NCI-H774 (cell line): ENCODE measurements at places on chromosomes 6 and 20.

- no peak for DNase-seq
Observed at GRCh38 chr6:93235775-93236174, 183.6 kb downstream of the EPHA7 start.

DNA sequence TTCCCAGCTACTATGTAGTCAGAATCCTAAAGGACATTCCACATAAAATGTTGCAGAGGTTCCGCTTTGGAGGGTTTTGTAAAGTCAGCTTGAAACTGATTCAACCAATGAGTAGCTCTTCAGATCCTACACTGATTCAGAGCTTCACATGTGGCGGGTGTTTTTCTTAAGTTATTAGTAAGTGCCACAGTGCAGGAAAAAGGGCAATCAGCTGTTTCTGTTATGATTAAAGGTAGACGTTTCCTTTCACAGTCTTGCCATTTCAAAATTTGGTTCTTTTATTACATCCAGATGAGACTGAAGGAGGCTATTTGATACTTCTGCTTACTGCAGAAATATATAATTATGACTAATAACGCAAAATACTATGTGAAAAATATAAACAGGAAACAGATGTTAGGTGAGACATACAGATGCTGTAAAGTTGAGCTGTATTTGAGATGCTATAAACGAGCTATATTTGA, 443.9 kb downstream of the CDKAL1 start:
- no peak for DNase-seq

GRCh38 chr6:82017288-82017687, 230.3 kb downstream of the IBTK start:
- DNase-seq = no peak

DNA sequence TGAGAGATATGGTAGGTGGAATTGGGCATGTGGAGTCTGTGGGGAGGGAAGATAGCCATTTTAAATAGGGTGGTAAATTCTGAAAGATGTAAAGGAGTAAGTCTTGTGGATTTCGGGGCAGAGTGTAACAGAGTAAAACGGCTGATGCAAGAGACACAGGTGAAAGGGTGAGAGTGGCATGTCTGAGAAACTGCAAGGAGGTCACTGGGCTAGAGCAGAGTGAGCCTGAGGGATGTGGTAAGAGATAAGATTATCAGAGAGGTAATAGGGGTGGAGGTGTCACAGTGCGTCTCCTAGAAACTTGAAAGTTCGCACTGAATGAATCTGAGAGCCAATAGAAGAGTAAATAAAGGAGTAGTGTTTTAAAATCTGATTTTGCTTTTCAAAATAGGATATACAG, 308.1 kb downstream of the EPM2A start:
- DNase-seq = no peak

- no peak for DNase-seq
Observed at GRCh38 chr6:106509420-106510089, 119.7 kb downstream of the RTN4IP1 start.

GRCh38 chr6:15351631-15352030, 105.8 kb downstream of the JARID2 start:
- DNase-seq = no peak

DNA sequence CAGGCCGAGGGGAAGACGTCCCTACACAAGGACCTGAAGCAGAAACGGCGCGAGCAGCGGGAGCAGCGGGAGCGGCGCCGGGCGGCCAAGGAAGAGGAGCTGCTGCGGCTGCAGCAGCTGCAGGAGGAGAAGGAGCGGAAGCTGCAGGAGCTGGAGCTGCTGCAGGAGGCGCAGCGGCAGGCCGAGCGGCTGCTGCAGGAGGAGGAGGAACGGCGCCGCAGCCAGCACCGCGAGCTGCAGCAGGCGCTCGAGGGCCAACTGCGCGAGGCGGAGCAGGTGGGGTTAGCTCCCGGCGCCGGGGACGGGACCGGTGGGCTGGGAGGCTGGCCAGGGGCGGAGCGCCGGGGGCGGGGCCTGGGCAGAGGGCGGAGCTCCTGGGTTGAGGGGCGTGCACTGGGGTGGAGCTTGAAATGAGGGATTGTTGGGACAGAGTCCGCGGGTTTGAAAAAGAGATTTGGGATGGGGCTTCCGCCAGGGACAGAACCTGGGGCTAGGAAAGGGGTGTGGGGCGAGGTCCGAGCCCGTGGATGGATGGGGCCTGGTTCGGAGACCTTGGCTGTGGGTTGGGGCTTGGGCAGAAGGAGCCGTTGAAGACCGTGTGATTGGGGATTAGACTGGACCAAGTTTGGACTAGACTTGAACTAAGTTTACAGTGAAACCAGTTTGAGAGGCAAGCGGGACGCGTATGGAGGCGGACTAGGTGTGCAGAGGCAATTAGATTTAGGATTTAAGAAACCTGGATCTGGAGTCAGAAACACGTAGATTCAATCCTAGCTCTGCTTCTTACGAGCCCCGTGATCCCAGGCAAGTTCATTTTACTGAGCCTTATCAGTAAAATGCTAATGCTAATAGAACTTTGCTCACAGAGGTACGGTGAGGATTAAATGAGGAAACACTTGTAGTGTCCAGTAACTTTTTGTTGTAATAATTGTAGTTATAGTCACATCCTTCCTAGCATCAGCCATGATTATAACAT, 20.9 kb downstream of the DEF6 start:
- DNase-seq = peak; percentile 77

DNA sequence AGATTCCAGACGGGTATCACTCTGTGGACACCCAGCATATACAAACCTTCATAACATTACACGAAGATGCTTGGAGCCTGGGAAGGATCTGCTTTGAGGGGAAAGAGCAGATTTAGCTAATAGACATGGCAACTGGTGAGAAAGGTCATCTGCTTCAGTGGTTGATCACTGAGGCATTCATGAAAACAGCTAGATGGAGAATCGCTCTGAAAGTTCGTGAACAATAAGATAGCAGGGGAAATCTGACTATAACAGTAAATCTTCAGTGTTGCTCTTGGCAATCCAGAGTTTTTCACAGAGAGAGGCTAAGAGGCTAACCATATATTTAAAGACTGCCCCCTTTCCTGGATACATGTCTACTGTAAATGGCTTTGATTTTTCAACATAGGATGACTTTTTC, 245.3 kb downstream of the FARS2 start:
- no peak for DNase-seq

DNA sequence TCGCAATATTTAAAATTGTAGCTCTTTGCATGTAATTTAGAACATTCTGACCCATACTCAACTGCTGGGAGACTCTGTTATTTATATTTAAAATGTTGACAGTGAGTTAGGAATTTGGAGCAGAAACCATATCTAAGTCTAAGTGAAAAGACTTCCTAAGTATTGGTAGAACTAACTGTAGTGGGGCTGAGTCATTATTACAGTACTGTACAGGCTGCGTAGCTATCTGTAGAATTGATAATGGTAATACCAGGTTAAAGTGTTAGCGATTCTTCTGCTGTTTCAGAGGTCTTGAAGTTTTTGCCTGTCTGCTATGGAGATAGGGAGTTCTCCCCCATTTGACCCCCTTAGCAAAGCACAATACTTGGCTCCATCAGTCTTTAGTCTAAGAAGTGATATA, 3.6 kb downstream of the TOP1 start:
- no peak for DNase-seq

GRCh38 chr6:124561635-124562130, 400.6 kb upstream of the RNF217 start:
- DNase-seq = no peak

GRCh38 chr6:90087106-90087833, 193.0 kb downstream of the GJA10 start:
- no peak for DNase-seq

- DNase-seq = no peak
Observed at GRCh38 chr6:139325125-139325524, 33.3 kb upstream of the TXLNB start.

GRCh38 chr6:7254980-7255835, 57.8 kb downstream of the SSR1 start:
- DNase-seq = no peak

GRCh38 chr6:23537828-23538227, 588.2 kb upstream of the NRSN1 start:
- DNase-seq = no peak

DNA sequence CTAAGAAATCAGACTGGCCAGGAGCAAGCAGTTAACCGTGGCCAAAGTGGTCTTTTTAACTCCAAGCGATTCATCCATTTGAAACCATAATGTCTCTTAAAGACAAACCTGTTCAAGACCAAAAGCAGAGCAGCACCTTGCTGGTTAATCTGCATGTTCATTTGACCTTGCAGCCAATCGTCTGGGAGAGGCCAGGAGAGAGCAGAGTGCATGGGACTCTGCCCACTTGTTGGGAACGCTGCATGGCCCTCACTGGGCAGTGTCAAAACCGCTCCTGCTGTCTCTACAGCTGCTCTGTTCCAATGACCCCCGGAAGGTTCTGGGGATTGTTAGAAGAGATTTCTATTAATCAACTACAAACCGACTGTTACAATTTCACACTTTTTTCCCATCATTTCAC, 79.6 kb downstream of the OLIG3 start:
- DNase-seq = no peak

DNA sequence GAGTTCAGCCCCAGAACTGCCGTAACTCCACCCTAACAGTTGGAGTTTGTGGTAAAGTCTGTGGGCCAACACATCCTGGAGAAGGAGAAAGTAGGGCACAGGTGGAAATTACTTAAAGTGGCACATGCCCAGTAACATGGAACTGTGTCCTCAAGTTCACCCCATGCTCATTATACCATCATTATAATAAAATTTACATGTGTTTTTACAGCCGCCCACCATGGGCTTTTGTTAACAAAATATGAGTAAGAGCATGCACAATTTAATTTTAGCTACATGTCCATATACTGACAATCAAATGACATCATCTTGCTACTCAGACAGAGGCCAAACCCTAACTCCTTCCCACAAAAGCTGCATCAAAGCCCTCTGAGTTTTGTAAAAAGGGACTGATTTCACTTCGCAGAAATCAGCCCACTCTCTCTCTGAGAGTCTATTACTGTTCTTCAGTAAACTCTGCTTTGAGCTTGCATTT, 17.3 kb upstream of the ELOVL4 start:
- no peak for DNase-seq

DNA sequence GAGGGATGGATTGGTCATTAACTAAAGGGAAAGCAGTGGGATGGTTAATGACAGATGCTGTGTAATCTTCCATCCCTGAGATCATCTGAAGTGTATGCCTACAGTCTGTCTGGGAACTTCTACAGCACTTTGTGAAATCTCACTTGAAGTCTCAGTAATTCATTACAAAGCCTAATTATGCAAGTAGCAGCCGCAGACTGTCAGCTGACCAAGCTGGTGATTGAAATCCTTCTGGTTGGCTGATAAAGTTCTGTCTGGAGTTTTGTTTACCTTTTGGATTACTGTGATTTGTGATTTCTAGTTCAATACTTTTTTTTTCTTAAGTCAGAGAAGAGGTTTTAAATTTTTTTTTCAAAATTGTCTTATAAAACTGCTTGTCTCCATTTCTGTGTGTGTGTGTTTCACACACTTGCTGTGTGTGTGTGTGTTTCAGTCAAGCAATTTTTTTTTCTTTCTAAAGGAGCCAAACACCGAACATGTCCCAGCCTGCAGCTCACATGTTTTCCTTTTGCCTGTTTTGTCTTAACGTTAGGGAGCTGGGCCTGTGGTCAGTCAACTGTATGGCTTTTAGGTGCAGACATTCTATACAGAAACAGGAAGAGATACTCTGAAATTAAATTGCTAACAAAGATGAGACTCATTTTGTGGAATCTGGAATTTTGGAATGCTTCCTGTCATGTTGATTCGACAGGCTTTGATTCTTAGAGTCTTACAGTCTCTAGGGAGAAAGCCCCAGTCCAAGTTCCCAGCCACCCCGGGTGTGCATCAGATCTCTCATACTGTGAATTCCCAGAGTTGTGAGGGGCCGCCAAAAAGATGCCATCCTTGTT, 28.5 kb upstream of the ADGRF4 start:
- no peak for DNase-seq

DNA sequence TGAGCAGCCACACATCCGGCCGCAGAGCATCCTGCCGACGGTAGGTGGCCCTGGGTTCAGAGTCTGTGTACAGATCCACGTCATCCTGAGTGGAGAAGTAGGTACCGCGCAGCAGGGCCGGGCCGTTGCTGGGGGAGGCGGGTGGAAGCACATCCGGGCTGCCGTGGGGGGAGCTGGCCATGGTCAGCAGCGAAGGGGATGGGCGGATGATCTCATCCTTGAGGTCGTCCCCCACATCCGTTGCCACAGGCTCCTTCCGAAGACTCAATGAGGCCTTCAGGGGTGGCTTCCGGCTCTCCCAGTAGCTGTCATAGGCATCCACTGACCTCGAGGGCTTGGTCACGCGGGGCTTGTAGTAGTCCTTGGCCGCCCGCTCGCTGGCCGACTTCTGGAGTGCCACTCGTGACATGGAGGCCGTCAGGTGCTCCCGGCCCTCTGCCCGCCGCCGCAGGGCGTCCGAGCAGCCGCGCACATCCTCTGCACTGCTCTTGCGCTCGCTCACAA, 9.2 kb downstream of the SPATA2 start:
- DNase-seq = no peak

GRCh38 chr6:158474961-158475343, 84.9 kb upstream of the TMEM181 start:
- peak; percentile 76 for DNase-seq

DNA sequence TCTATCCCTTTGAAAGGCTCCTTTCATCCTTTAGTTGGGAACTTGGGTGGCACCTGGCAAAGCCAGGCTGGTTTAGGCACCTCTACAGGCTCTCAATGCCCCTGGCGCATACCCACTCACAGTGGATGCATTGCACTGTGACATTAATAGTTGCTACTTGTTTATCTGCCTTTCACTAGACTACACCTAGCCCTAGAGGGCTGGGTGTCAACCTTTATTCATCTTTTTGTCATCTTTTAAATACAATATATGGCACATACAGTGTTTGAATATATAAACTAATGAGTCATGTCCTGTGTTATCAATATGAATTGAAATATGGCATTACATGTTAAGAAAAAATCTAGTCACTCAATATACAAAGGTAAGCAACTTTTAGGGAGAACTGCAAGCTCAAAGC, 120.0 kb upstream of the BCLAF1 start:
- DNase-seq = no peak

- no peak for DNase-seq
Observed at GRCh38 chr6:83852528-83853177, 507 bp upstream of the RIPPLY2 start.

GRCh38 chr6:52576054-52576391, 837 bp downstream of the TRAM2 start:
- no peak for DNase-seq

- no peak for DNase-seq
Observed at GRCh38 chr20:18657575-18657974, 69.7 kb downstream of the DTD1 start.

GRCh38 chr6:25627001-25627400, 25.0 kb upstream of the SCGN start:
- no peak for DNase-seq
